ENCODE measurements at places on chromosomes 5 and 9.

DNA sequence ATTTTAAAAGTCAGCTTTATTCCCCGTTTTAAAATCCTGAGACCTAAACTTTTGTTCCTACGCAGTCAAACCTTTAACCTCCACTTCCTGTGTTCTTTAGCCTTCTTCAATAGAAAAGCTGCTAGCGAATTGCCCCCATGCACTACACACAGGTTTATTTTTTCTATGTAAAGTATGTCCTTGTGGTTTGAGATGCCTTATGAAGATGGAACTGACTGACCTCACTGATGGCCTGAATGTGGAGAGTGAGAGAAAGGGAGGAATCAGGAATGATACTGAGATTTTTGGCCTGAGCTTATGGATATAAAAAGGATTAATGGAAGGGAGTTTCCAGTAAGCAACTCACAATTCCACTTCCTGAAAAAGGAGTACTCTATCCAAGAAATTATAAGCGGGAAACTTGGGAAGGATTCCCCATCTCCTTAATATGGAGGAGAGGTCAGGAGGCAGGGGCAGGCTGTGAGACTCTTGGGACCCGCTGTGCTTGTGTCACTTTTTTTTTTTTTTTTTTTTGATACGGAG is 89.5 kb downstream of the UGCG start:
- DNase-seq, result no peak

- no peak for DNase-seq
These were observed 5.3 kb upstream of the TBC1D9B start for GRCh38 chr5:179912951-179913350.

DNA sequence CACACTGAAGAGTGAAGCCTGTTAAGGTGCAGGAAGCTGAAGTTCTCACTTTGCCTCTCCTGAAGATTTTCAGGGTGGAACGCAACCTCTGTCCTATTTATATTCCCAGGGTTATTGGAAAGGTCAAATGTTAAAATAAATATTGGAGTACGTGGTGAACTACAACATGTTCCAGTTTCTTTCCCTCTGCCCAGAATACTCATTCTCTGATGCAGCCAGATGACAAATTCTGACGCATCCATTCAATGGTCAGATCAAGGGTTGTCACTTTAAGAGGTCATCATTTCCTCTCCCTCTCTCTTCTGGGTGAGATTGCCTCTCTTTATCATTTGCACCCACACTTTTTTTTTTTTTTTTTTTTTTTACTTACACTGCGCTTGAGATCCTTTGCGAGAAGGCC is 277.1 kb downstream of the BRINP1 start:
- no peak for DNase-seq

DNA sequence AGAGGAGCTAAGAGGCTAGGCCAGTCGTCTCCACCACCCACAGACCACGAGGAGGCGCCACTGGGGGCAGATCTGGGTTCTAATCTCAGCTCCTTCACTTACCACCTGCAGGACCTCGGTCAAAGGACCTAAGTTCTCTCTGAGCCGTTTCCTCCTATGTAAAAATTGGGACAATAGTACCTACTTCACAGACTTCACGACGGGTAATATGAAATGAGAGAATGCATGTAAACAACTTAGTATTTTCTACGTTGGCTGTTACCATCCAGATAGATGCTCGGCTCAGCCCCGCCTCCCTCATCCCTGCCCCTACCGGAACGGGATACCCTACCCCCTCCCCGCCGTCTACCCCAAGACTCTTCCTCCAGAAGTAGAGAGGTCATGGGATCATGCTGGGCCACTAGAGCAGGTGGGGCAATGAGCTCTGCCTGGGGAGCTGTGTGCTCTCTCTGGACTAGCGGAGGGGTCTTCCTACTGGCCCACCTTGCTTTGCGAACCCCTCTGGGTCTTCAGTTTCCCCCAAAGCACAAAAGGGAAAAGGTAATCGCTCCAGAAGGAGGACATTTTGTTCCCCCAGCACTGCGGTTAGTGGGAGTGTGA is 541 bp downstream of the GNPDA1 start:
- DNase-seq, result peak; percentile 76

Measured in colonic mucosa (tissue), 4 donors.